Epithelial cell of proximal tubule (primary cell): ENCODE measurements at places on chromosomes 12 and 14.

DNA sequence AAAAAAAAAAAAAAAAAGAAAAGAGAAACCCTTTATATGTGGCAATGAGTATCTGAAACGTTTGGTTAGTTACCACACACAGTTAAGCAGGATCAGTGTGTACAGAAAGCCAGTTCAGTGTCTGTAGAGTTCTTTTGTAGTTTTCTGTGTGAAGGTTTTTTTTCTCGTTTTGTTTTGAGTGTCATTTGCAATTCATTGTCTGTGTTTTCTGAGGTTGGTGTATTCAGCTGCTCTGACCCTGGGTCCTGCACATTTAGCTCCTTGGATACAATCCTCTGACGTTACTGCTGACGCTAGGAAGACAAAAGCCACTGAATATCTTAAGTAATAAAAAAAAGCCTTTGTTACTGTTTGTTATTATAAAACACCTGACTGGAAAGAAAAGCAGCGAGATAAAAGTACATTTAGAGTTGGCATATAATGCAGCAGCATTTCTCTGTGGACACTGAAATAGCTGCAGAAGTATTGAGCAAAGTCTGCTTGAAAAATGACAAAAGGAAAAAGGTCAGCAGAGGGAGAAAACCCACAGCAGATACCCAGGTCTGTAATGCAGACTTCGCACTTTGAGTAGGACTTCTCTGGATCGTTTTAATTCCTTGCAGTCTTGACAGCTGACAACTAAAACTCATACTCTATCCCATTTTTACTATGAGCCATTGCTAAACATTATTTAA lies 89.0 kb downstream of the POLR3B start:
- DNase-seq = no peak

- DNase-seq = peak; percentile 47
Measured at GRCh38 chr12:112419297-112420133, 768 bp downstream of the PTPN11 start.

GRCh38 chr14:102696332-102696731 lies 80.9 kb upstream of the TRAF3 start:
- DNase-seq = no peak

DNA sequence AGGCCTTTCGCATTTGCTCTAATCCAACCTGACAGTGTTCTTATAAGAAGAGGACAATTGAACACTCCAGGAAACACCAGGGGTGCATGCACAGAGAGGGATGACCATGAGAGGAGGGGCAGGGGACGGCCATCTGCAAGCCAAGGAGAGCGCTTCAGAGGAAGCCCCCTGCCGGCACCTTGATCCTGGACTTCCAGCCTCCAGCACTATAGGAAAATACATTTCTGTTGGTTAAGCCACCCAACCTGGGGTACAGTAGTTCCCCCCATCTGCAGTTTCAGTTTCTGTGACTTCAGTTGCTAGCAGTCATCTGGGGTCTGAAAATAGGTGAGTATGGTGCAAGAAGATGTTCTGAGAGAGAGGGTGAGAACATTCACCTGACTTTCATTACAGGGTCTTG lies 64.7 kb downstream of the CLMN start:
- DNase-seq = no peak

- DNase-seq = no peak
Measured at GRCh38 chr12:123122626-123123025, 28.3 kb downstream of the PITPNM2 start.

DNA sequence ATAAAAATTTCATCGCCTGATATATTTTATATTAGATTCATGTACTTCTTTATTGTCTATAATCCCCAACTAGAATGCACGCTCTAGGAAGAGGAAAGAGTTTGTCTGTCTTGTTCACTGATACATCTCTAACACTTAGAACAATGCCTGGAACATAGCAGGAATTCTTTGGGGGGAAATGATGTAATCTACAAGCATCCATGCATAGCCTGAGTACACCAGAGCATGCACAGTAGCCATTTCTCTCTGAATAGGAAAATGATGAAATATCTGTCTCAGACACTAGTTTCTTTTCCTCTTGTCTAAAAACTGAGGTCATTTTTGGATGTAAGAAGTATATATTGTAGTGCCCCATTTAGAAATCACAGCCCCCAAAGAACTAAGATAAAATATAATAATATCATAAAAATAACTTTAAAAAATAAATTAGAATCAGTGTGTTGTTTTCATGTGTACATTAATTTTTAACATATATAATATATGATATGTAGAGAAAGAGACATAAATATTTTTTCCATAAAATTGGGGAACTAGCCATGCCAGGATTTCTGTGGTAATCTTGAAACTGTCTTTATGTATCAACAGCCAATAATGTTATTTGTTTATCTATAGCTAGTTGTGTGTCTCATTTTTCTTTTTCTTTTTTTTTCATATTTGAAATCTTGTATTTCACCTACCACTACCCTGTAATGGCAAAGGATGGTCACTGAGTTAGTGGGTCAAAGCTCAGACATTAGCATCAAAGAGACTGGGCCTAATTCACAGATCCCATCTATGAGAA lies 155.6 kb upstream of the TMCC3 start:
- DNase-seq = peak; percentile 92

DNA sequence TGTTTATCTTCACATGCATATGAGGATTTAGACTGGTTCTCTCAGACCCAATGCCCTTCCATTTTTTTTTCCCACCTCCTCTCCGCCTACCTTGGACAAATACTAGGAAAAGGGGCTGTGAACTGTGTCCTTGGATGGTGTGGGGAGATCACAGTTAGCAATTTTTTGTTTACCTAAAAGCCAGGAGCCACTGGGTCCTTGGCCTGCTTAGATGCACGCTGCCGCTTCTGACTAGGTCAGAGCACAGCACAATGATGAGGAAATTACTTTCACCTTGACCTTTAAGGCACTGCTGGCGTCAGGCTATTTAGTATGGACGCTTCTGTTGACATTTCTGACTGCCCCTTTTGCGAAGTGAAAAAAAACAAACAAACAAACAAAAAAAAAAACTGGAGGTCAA lies 1.9 kb downstream of the CCDC38 start:
- DNase-seq = no peak

- peak; percentile 2 for DNase-seq
Measured at GRCh38 chr12:16726879-16727278, 120.9 kb upstream of the LMO3 start.
